Stimulated activated CD4-positive, alpha-beta T cell treated with anti-CD3 and anti-CD28 coated beads, Interleukin-12 subunit alpha, Interleukin-12 subunit beta, amount 100 ng/mL, for 48 hours (primary cell): ENCODE measurements at places on chromosomes 11 and 22.

- no peak for DNase-seq
Measured at GRCh38 chr22:43541462-43542407, 129.9 kb downstream of the MPPED1 start.

DNA sequence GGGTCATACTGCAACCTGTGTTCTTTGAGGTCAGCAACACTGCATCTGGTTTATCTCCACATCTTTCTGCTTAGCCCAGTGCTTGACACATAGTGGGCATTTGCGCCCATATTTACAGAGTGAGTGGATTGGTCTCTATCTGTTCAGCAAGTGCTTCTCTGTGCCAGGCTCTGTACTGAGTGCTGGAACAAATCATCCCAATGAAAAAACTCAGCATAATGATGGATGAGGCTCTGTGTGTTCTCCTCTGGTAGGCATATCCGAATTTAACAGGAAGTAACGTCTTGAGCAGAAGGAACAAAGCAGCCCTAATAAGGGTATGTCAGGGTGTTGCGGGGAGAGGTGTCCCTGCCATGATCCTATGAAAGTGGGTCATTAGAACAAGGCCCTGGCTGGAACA, 46.0 kb downstream of the MCM5 start:
- DNase-seq = no peak

GRCh38 chr11:126993599-126993998, 7.0 kb downstream of the KIRREL3 start:
- no peak for DNase-seq

GRCh38 chr11:123164732-123165450, 30.2 kb downstream of the CLMP start:
- DNase-seq = no peak

DNA sequence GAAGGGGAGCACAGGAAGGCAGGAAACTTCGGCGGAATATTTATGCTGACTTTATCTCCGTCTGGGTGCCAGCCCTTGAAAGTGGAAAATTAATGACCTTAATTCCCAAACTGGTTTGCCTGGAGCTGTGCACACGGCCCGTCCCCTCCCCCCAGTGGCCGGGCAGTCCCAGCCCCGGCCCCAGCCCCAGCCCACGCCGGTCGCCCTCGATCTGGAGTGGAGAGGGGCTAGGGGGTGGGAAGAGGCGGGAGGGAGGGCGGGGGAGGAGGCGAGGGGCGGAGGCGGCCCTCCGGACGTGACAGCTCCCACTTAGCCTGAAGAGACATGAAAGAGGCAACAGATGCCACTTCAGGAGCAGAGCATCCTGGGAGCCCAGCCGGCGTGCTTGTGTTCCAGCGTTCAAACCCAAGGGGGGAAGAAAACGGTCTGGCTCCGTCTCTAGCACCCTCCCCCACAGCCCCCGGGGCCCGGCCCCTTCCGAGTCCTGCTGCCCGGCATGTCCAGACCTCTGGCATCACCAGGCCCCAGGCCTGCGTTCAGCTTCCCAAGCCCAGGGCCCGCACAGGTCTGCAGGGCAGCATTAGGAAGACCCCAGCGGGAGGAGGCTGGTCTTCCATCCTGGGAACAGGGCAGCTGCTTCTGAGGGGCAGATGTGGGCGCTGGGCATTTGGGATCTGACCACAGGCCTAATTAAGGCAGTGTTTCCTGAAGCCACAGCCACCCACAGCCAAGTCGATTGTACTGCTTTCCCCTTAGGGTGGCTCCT, 20.0 kb upstream of the LMO1 start:
- no peak for DNase-seq

- peak; percentile 25 for DNase-seq
Measured at GRCh38 chr22:40951795-40952605, 822 bp downstream of the RBX1 start.

DNA sequence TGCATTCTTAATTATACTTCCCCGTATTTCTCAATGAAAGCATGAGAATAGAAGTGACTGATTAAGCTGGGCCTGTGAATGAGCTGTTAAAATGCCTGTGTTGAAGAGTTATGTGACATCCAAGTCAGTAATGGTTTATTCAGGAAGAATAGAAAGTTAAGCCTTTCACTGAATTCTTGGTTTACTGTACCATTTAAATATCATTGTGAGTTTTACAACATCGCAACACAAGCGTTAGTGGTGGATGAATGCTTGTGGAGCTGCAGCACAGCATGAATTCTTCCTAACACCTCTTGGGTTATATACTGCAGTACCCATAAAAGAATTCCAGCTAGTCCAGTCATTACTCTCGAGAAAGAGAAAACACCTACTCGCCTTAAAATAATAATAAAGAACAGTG, 257.8 kb downstream of the JRKL start:
- DNase-seq = no peak
